GM20000 (cell line): ENCODE measurements at places on chromosomes 13 and 19.

DNA sequence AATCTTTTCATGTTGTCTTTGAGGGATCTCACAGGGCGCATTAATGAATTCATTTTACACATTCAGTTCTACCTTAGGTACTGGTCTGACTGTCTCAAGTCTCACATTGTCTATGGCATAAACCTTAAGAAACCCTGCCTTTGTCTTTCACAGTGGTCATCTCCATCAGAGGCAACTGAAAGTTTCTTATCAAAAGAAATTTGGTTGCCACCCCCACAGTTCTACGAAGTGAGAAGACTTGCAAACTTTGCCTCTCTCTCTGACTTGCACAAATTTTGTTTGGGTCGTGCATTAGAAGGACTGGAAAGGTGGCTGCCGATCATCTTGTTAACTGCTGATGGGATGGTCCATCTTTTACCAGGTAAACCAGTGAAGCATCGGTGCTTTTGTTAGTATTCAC lies 10.5 kb upstream of the TDRD12 start:
- DNase-seq: no peak

DNA sequence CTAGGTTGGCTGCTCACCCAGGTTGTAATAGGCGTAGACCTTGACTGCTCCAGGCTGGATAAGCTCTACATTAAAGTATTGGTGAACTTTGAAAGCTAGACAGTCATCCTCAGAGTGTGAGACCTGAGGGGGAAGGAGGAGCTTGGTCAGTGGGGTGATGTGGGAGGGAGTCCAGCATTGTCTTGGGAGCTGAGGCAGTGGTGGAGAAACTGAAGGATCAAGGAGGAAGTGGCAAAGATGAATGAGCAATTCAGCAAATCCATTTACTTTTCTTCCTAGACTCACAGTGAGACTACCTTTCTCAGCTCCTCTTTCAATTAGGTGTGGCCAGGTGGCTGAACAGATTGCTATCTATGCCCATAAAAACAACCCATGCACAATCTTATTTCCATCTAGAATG lies 10.2 kb upstream of the TNFSF14 start:
- DNase-seq: no peak

DNA sequence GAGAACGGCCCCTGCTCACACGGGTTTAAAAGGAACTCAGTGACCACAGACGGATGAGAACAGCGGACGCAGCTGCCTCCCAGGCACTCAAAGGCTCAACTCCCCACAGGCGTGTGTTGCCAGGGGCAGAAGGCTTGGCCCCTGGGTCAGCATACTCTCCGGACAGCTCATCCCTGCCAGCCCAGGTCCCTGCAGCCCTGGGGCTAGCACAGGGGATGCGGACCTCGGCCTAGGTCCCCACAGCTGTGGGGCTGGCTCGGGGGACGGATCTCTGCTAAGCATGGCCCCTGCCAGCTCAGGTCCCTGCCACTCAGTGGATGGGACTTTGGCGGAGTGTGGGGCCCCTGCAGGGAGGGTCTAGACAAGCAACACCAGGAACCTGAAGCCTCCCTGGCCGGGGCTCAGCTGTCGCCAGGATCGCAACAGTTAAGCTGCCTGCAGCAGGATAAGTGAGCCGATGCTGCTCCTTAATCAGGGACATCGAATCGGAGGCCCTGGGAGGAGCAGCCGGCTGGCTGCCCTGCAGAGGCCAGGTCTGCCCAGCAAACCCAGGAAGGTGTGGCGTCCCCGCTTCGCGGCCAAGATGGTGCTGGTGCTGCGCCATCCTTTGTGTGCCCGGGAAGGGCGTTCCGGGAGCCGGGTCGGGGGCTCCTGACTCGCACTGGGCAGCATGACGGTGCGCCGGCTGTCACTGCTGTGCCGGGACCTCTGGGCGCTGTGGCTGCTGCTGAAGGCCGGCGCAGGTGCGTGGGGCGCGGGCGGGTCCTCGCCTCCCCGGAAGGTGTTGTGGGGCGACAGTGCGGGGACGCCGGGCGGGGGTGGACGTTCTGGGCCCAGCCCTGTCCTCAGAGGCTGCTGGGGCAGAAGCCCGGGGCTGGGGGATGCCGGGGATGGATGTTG lies 32.5 kb downstream of the MCF2L start:
- no peak for DNase-seq

DNA sequence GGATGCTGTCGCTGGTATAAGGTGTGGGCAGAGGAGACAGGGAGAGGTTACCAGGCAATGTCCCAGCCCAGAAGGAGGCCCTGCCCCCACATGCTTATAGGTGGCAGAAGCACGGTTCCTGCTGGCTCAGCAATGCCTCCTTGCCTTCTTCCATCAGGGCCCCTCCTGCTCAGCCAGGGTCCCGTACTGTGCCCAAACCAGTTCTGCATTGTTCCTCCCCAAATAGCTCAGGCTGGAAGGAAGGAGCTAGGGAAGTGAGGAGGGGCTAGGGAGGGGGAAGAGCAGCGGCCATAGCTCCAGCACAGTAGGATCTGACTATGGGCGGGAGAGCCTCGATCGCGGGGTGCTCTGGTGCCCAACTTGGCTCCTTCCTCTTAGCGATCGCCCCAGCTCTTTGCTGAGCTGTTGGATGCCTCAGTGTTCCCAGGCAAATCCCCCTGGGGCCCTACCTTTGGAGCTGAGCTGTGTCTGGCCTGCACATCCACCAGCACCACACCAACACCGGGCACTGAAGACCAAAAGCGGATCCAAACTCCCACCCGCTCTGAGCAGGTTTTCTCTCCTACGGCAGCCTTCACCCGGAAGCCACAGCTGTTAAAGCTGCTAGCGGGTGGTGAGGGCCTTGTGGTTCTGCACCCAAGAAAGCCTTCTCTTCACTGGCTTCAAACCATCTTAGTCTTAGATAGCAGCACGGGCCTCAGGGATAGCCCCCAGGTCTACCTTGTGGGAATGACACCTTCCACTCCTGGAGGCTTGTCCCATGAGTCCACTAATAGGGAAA lies 32.1 kb upstream of the PEPD start:
- DNase-seq: no peak

GRCh38 chr13:96825653-96826052 lies 168.6 kb downstream of the OXGR1 start:
- no peak for DNase-seq
